ENCODE measurements at places on chromosomes 16 and 17. TPM values are rescaled to one million over a fixed set of nuclear protein-coding genes. Genes with fewer than 3 reads are reported as not detected.

The TGFB1I1 gene
- total RNA-seq = 7.0 TPM

The CDH16 gene
- total RNA-seq = not detected

The CA7 gene
- 1.8 TPM for total RNA-seq

The KRT9 gene
- total RNA-seq = not detected

The NUDT16L1 gene
- total RNA-seq = 34.8 TPM

The HEXD gene
- total RNA-seq = 24.2 TPM

The TCAP gene
- 1.4 TPM for total RNA-seq

DNA sequence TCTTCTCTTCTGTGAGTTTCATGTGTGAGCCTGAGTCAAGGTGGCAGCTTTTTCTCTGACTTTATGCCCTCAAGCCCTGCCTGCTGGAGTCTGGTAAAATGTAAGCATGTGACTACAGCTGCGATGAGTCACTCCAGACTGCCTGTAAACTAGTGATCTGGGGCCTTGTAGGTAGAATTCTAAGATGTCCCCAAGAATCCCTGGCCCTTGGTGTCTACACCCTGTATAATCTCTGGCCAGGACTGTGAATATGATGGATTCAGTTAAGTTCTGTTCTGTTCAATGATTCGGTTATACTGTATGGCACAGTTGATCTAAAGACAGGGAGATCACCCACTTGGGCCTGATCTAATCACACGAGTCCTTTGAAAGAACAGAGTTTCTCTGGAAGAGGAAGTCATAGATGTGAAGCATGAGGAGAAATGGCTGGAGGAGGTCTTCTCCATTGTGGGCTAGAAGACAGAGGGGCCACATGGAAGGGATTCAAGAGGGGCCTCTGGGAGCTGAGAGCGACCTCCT, 29.8 kb downstream of the PRSS54 start:
- no peak for DNase-seq
- H3K4me3 ChIP-seq = no peak overlapping the region
- no peaks in the 10 kb centered on the region for H3K27me3 ChIP-seq
- no peak overlapping the region for H3K27ac ChIP-seq
- no peaks in the 10 kb centered on the region for H3K36me3 ChIP-seq

DNA sequence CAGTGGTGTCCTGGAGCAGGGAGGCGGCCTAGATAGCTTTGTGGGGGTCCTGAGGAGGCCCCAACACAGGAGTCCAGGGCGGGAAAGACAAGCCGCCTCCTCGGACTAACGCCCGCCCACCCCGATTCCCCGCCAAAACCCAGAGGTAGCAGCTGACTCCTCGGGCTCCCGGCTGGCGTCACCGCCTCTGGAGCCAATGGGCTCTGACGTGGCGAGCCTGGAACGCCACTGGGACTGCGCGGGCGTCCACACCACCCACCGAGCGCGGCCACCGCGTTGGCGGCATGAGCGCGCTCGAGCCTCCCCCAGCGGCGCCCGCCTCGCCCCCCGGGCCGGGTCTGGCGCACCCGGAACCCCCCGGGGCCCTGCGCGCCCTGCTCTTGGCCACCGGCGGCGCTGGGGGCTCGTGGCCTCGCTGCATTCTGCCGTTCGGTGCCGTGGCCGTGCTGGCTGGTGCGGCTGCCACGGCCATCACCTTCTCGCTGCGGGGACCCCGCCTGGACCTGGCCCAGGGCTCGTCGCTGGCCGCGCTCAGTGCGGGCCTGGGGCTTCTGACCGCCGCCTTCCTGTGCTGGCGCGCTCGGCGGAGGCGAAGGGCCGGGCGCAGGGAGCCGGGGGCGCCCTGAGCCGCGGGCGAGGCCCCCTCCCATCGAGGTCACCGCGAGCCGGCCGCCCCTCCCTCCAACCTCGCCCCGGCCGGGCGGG, 3.4 kb upstream of the NTN3 start:
- H3K27me3 ChIP-seq = peaks cover 44% of the 10 kb centered on the region
- peaks cover 6% of the 10 kb centered on the region for H3K36me3 ChIP-seq
- DNase-seq = peak; percentile 85
- peaks cover 34% of the 10 kb centered on the region for H3K4me1 ChIP-seq

GRCh38 chr17:20944014-20944865, 98.6 kb downstream of the USP22 start:
- H3K4me3 ChIP-seq = no peak overlapping the region
- DNase-seq = peak; percentile 64
- H3K36me3 ChIP-seq = no peaks in the 10 kb centered on the region
- no peaks in the 10 kb centered on the region for H3K27me3 ChIP-seq
- H3K27ac ChIP-seq = 0 out of 2 replicates have a peak overlapping the region, but pooled peaks have one; percentile 21

GRCh38 chr17:36740157-36740556, 138.8 kb downstream of the MRM1 start:
- no peak for DNase-seq
- peaks cover 2% of the 10 kb centered on the region for H3K4me1 ChIP-seq
- no peaks in the 10 kb centered on the region for H3K27me3 ChIP-seq

- H3K4me1 ChIP-seq = peaks cover 12% of the 10 kb centered on the region
- DNase-seq = no peak
- no peak overlapping the region for H3K4me3 ChIP-seq
These were observed 20.6 kb downstream of the ADORA2B start for GRCh38 chr17:15965528-15965927.

DNA sequence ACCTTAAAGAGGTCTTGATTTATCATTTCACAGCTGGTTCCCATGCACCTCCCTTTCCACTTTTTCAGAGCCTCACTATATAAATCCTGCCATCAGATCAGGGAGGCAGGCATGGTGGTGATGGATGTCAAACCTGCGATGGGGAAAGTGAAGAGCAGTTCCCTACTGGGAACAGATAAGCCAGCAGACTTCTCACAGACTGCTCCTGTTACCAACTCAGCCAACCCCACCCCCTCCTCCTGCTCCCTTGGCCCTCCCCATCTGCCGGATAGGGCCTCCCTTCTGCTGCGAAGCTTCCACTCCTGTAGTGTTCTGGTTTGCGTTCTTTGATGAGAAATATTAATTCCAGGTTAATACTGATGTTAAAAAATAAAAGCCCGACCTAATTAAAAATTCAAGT, 232.1 kb downstream of the STX8 start:
- no peaks in the 10 kb centered on the region for H3K36me3 ChIP-seq
- H3K4me1 ChIP-seq = no peaks in the 10 kb centered on the region
- no peak for DNase-seq
- H3K27ac ChIP-seq = no peak overlapping the region

- H3K4me3 ChIP-seq = no peak overlapping the region
- H3K27ac ChIP-seq = no peak overlapping the region
- H3K36me3 ChIP-seq = no peaks in the 10 kb centered on the region
- no peak for DNase-seq
- no peaks in the 10 kb centered on the region for H3K4me1 ChIP-seq
- no peaks in the 10 kb centered on the region for H3K27me3 ChIP-seq
These were observed 62.4 kb upstream of the NLK start for GRCh38 chr17:27980043-27980442.

DNA sequence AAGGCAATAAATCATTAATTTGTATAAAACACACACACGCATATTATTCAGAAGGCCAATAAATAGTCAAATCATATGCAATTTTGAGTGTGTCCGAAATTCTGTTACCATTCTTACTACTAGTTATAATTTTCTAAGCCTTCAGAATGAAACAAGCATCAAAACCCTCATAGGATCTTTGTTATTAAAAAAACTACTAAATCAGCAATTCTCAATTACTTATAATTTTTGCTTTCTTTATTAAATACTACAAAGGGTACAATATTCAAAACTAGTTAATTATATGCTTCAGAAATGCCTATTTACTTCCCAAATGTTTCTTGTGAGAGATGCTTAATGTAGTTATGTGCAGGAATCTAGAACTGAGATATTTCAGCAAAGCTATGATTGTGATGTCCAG, 413.1 kb upstream of the KIF2B start:
- no peak overlapping the region for H3K4me3 ChIP-seq
- H3K27ac ChIP-seq = no peak overlapping the region
- no peaks in the 10 kb centered on the region for H3K4me1 ChIP-seq
- no peak for DNase-seq

- no peak for DNase-seq
- H3K4me1 ChIP-seq = no peaks in the 10 kb centered on the region
- no peaks in the 10 kb centered on the region for H3K27me3 ChIP-seq
- H3K4me3 ChIP-seq = no peak overlapping the region
- no peaks in the 10 kb centered on the region for H3K36me3 ChIP-seq
These were observed 81.2 kb upstream of the GOT2 start for GRCh38 chr16:58815181-58815888.

GRCh38 chr17:4175921-4176807, 33.2 kb downstream of the CYB5D2 start:
- peaks cover 85% of the 10 kb centered on the region for H3K36me3 ChIP-seq
- H3K27ac ChIP-seq = no peak overlapping the region
- H3K4me1 ChIP-seq = no peaks in the 10 kb centered on the region
- no peak overlapping the region for H3K4me3 ChIP-seq
- DNase-seq = no peak
- H3K27me3 ChIP-seq = no peaks in the 10 kb centered on the region

GRCh38 chr16:65070831-65071432, 50.9 kb downstream of the CDH11 start:
- H3K4me1 ChIP-seq = no peaks in the 10 kb centered on the region
- no peak overlapping the region for H3K27ac ChIP-seq
- DNase-seq = peak; percentile 27
- H3K36me3 ChIP-seq = no peaks in the 10 kb centered on the region
- no peak overlapping the region for H3K4me3 ChIP-seq

GRCh38 chr17:52885882-52886281, 727.4 kb upstream of the CA10 start:
- no peak for DNase-seq
- H3K27ac ChIP-seq = no peak overlapping the region
- no peaks in the 10 kb centered on the region for H3K4me1 ChIP-seq
- no peaks in the 10 kb centered on the region for H3K36me3 ChIP-seq

- peak overlapping the region; percentile 76 for H3K4me3 ChIP-seq
- no peak overlapping the region for H3K27ac ChIP-seq
- peaks cover 5% of the 10 kb centered on the region for H3K27me3 ChIP-seq
- peak; percentile 78 for DNase-seq
These were observed 662 bp downstream of the COTL1 start for GRCh38 chr16:84617041-84617790.

DNA sequence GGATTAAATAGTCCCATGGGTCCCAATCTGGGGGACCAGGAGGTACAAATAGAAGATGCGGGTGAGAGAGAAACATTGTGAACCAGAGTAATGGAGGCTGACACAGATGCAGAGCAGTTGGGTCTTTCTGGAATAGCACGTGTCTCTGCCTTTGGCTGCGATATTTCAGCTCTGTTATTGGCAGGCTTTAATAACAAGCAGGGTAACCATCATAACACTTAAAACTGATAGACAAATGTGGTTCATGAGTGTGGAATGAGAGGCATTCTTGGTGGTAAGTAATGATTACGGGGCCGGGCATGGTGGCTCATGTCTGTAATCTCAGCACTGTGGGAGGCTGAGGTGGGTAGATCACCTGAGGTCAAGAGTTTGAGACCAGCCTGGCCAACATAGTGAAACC, 110.3 kb downstream of the SNX29 start:
- DNase-seq = no peak
- no peaks in the 10 kb centered on the region for H3K36me3 ChIP-seq
- H3K4me1 ChIP-seq = no peaks in the 10 kb centered on the region
- H3K4me3 ChIP-seq = no peak overlapping the region
